ENCODE measurements at places on chromosomes 4 and X.

GRCh38 chr4:160818571-160818970 lies 1345.2 kb downstream of the FSTL5 start:
- no peak for DNase-seq

DNA sequence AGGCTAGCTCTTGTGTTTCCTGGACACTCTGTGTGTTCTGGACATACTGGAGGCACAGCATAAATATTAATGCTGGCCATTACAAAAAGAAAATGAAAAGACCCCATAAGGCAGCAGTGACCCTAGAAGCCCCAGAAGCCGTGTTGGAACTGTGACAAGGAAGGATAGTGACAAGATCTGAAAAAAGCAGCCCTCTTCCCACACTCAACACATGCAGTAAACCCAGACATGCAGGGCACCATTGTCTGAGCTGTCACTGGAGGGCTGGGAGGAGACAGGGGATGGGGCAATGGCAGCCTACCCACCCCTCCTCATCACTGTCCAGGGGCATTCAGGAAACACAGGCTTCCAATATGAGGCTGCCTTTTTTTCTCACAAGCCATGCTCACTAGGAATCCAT lies 6.5 kb downstream of the TRIM2 start:
- DNase-seq: no peak

DNA sequence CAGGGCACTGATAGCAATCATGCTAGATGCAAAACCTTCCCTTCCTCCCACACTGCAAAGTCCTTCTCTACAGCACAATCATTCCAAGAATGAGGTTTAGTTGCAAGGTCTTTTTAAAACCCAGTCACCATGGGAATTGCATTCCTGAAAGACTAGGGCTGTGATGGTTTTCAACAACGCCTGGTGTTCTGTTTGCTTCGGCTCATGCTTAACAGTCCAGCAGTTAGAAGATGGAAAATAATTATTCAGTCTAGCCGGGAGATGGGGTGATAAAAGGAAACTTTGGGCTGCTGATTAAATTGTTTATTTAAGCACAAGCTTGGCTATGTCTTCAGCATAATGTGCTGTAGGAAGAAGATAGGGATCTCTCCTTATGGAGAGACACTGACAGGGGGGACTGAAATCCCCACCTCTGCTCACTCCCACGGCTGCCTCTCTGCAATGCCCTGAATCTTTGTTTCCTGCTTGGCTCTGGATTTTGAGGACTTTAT lies 211.4 kb downstream of the MID1IP1 start:
- no peak for DNase-seq

GRCh38 chr4:186472948-186473347 lies 82.4 kb downstream of the MTNR1A start:
- DNase-seq: no peak

GRCh38 chr4:183403961-183404360 lies 40.5 kb upstream of the CDKN2AIP start:
- no peak for DNase-seq

GRCh38 chrX:70806081-70806480 lies 102.4 kb downstream of the TEX11 start:
- no peak for DNase-seq

All from right cardiac atrium (tissue), 5 donors.